H9 (cell line): ENCODE measurements at places on chromosomes 13 and 19. TPM values are rescaled to one million over a fixed set of nuclear protein-coding genes. Genes with fewer than 3 reads are reported as not detected.
A peak's percentile ranks its signal among the peaks of the same experiment; 100 is the strongest.

DNA sequence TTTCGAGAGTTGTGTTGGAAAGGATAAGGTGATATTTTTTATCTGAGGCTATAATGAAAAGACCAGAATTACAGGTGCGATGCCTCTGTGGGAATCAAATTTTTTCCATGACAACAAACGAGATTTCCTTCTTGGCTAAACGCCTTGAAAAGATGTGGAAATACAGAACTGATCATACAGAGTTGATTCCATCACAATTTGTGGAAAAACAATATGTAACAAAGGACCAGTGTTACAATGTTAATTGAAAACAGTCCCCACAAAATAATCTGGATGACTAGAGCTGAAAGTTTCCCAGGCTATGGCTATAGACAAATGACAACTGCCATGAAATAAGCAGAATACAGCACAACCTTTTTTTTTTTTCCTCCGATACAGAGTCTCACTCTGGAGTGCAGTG, 628.9 kb downstream of the DIAPH3 start:
- H3K27ac ChIP-seq: no peak overlapping the region
- no peaks in the 10 kb centered on the region for H3K36me3 ChIP-seq
- no peak for DNase-seq
- peaks cover 2% of the 10 kb centered on the region for H3K4me1 ChIP-seq
- H3K4me3 ChIP-seq: no peak overlapping the region

GRCh38 chr13:36770741-36771140, 48.3 kb upstream of the RFXAP start:
- no peaks in the 10 kb centered on the region for H3K4me1 ChIP-seq
- no peaks in the 10 kb centered on the region for H3K27me3 ChIP-seq
- H3K27ac ChIP-seq: no peak overlapping the region
- no peak overlapping the region for H3K4me3 ChIP-seq
- H3K36me3 ChIP-seq: peaks cover 17% of the 10 kb centered on the region

GRCh38 chr19:43639519-43640423, at the start of gene CADM4:
CADM4 (minus strand) TSS chr19:43639850; CDS start chr19:43639790, 60 bp downstream.
- H3K36me3 ChIP-seq: peaks cover 5% of the 10 kb centered on the region; the same call in 2 of the 3 replicates
- H3K27me3 ChIP-seq: peaks cover 24% of the 10 kb centered on the region; the same call in 1 of the 2 replicates
- H3K4me1 ChIP-seq: peaks cover 2% of the 10 kb centered on the region; the same call in 1 of the 2 replicates
- H3K27ac ChIP-seq: no peak within 1 kb of the TSS

- H3K4me1 ChIP-seq: peaks cover 11% of the 10 kb centered on the region; the same call in 1 of the 2 replicates
- no peaks in the 10 kb centered on the region for H3K27me3 ChIP-seq
- no peak overlapping the region for H3K27ac ChIP-seq
- no peak overlapping the region for H3K4me3 ChIP-seq
- H3K36me3 ChIP-seq: peaks cover 32% of the 10 kb centered on the region
- no peak for DNase-seq
These were observed 26.7 kb upstream of the RNF113B start for GRCh38 chr13:98203646-98204326.

DNA sequence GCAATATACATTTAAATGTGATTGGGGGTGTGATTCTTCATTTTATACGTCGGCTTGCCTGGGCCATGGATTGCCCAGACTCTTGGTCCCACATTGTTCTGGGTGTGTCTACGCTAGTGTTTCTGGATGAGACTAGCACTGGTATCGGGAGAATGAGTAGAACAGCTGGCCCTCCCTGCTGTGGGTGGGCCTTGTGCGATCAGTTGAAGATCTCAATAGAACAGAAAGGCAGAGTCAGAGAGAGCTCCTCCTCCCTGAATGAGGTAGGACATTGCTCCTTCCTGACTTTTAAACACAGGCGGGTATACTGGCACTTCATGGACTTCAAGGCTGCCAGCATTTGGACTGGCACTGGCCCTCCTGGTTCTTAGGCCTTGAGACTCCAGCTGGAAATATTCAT, 603.0 kb downstream of the LIG4 start:
- H3K36me3 ChIP-seq: no peaks in the 10 kb centered on the region
- DNase-seq: no peak
- H3K4me1 ChIP-seq: no peaks in the 10 kb centered on the region
- H3K4me3 ChIP-seq: no peak overlapping the region
- H3K27me3 ChIP-seq: no peaks in the 10 kb centered on the region
- no peak overlapping the region for H3K27ac ChIP-seq

DNA sequence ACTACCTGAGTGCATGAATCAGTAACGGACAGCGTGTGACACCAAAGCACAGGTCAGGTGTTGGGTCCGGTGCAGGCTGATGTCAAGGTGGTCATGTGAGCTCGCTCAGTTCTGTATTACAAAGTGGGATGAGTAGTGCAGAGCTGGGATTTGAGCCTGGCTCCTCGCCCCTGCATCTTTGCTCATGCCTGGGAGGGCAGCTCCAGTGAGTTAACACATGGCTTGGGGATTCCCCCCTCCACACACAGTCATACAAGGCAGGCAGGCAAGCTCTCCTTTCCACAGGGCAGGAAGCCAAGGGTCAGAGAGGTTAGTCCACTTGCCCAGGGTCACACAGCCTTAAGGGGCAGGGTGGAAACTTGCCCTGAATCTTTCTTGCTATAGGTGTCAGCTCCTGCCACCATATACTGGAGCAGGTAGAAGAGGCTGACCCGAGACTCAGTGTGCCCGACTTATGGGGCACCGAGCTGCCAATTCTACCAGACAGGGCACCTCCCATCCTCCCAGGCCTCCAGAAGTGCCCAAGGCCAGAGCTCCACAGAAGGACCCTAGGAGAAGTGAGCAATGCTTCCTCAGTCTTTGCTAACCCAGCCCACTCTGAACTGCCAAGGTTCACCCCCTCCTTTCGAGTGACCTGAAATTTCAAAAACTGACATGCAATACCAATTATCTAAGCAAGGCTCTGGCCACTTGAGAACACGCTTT, 35.4 kb downstream of the ZNF787 start:
- no peak overlapping the region for H3K4me3 ChIP-seq
- no peaks in the 10 kb centered on the region for H3K4me1 ChIP-seq
- H3K27me3 ChIP-seq: no peaks in the 10 kb centered on the region
- H3K27ac ChIP-seq: no peak overlapping the region

GRCh38 chr13:24605923-24606372, 74.3 kb upstream of the ATP12A start:
- H3K27me3 ChIP-seq: no peaks in the 10 kb centered on the region
- no peak overlapping the region for H3K4me3 ChIP-seq
- no peak overlapping the region for H3K27ac ChIP-seq
- H3K36me3 ChIP-seq: no peaks in the 10 kb centered on the region

DNA sequence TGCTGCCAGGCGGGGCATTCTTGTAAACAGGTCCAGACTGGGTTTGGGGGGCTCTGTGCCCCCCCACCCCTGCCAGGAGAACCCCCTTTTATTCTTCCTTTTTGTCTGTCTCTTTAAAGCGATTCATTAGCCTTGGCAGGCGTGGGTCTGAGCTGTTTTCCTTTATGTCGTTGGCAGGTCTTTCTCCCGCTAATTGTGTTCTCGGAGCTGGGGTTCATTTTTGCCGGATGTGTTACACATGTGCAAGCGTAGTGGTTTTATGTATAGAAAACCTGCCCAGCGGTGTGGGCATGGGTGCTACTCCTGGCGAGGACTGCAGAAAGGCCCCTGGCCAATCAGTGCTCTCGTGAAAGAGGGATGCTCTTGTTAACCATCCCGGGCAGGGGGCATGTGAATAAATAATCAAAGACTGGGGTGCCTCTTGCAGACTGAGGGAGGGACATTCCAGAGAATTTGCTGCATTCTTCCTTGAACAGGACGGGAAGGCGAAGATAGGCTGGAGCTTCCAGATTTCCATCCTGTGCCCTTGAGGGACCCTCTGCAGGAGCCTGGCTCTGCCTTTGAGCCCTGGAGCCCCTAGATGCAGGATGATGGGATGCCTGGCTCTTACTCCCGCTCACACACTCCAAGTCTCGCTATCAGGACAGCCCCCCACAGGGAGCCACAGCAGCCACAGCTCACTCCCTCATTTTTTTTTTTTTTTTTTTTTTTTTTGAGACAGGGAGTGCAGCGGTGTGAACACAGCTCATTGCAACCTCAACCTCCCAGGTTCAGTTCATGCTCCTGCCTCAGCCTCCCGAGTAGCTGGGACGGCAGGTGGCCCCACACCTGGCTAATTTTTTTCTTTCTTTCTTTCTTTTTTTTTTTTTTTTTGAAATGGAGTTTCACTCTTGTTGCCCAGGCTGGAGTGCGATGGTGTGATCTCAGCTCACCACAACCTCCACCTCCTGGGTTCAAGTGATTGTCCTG, 14.1 kb downstream of the CARM1 start:
- peak; percentile 29 for DNase-seq
- no peaks in the 10 kb centered on the region for H3K36me3 ChIP-seq
- H3K4me1 ChIP-seq: peaks cover 24% of the 10 kb centered on the region; the same call in 1 of the 2 replicates
- H3K27me3 ChIP-seq: no peaks in the 10 kb centered on the region

DNA sequence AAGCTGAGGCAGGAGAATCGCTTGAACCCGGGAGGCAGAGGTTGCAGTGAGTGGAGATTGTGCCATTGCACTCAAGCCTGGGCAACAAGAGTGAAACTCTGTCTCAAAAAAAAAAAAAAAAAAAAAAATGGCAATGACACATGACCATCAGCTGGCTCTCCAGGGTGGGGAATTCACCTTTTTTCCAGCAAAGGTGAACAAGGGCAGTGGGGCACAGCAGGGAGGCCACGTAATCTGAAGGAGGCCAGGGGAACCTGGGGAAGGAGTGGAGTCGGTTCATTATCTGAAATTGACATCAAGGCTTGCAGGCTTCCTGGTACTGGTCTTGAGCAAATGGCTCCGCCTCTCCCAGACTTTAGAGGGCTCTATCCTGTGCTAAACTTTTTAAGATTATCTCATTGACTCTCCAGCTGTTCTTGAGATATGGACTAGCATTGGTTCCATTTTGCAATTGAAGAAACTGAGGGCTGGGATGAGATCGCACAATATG, 28.1 kb downstream of the KEAP1 start:
- H3K27me3 ChIP-seq: peaks cover 3% of the 10 kb centered on the region; the same call in 1 of the 2 replicates
- no peaks in the 10 kb centered on the region for H3K36me3 ChIP-seq
- H3K4me1 ChIP-seq: no peaks in the 10 kb centered on the region
- no peak overlapping the region for H3K4me3 ChIP-seq
- no peak overlapping the region for H3K27ac ChIP-seq
- no peak for DNase-seq

GRCh38 chr19:17246681-17247425, 1.1 kb upstream of the NR2F6 start:
- no peak for DNase-seq
- H3K27me3 ChIP-seq: no peaks in the 10 kb centered on the region
- no peaks in the 10 kb centered on the region; the same call in 1 of the 3 replicates for H3K36me3 ChIP-seq
- H3K4me3 ChIP-seq: peak overlapping the region; percentile 89

- H3K27ac ChIP-seq: no peak overlapping the region
- H3K27me3 ChIP-seq: no peaks in the 10 kb centered on the region
- H3K4me3 ChIP-seq: no peak overlapping the region; the same call in 1 of the 2 replicates
- peaks cover 15% of the 10 kb centered on the region; the same call in 1 of the 2 replicates for H3K4me1 ChIP-seq
- DNase-seq: no peak
These were observed 34.1 kb downstream of the STK24 start for GRCh38 chr13:98542568-98543377.

- H3K27ac ChIP-seq: no peak overlapping the region
- H3K4me1 ChIP-seq: no peaks in the 10 kb centered on the region
- H3K4me3 ChIP-seq: no peak overlapping the region
- no peaks in the 10 kb centered on the region for H3K27me3 ChIP-seq
- H3K36me3 ChIP-seq: peaks cover 52% of the 10 kb centered on the region
These were observed 7.6 kb downstream of the CALM3 start for GRCh38 chr19:46608581-46609345.

GRCh38 chr13:87207280-87208003, 463.7 kb upstream of the SLITRK5 start:
- no peak for DNase-seq
- no peak overlapping the region for H3K27ac ChIP-seq
- no peaks in the 10 kb centered on the region for H3K36me3 ChIP-seq
- no peaks in the 10 kb centered on the region for H3K4me1 ChIP-seq
- H3K4me3 ChIP-seq: no peak overlapping the region

DNA sequence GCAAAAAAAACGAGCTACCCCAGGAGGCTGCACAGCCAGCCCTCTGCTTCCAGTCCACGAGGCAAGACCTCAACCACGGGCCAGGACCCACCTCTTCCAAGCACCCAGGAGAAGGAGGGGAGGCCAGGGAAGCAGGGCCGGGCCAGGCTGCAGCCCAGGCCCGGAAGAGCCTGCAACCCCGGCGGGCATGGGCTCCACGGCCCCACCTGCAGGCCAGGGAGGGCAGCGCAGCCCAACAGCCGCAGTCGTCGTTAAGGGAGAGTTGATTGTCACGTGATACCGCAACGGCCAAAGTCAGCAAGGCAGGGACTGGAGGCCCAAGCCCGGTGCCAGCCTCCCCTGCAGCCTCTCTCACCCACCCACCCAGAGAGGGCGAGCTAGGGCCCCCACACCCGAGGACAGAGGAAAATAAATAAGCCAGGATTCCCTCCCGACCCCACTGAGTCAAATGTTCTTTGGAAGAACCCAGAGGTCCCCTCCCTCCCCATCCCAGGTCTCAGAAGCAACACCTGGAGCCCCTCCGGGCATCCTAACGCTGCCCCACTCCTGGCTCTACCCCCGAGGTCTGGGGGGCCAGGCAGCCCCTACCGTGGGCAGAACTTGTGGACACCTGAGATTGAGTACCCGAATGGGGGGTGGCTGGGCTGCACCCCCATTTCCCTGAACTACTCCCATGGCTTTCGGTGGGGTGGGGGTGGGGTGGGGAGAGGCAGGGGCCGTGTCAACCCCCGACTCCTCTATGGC, 5.2 kb upstream of the REXO1 start:
- no peaks in the 10 kb centered on the region for H3K36me3 ChIP-seq
- H3K27ac ChIP-seq: no peak overlapping the region
- H3K27me3 ChIP-seq: no peaks in the 10 kb centered on the region
- peaks cover 7% of the 10 kb centered on the region; the same call in 1 of the 2 replicates for H3K4me1 ChIP-seq

- H3K4me3 ChIP-seq: peak overlapping the region; percentile 86
- peak; percentile 33 for DNase-seq
- no peaks in the 10 kb centered on the region for H3K4me1 ChIP-seq
- no peaks in the 10 kb centered on the region; the same call in 1 of the 2 replicates for H3K27me3 ChIP-seq
- no peaks in the 10 kb centered on the region for H3K36me3 ChIP-seq
- no peak overlapping the region for H3K27ac ChIP-seq
These were observed 367 bp downstream of the MFSD12 start for GRCh38 chr19:3556978-3557460.

GRCh38 chr13:66301006-66301405, 929.1 kb downstream of the PCDH9 start:
- H3K4me1 ChIP-seq: no peaks in the 10 kb centered on the region
- H3K4me3 ChIP-seq: no peak overlapping the region
- no peak overlapping the region for H3K27ac ChIP-seq

GRCh38 chr19:21848706-21849105, 12.7 kb upstream of the ZNF43 start:
- H3K27ac ChIP-seq: no peak overlapping the region
- H3K36me3 ChIP-seq: peaks cover 69% of the 10 kb centered on the region
- no peak for DNase-seq
- peaks cover 4% of the 10 kb centered on the region; the same call in 1 of the 2 replicates for H3K4me1 ChIP-seq
- H3K27me3 ChIP-seq: no peaks in the 10 kb centered on the region

GRCh38 chr13:35163674-35164073, 221.6 kb downstream of the NBEA start:
- H3K27me3 ChIP-seq: no peaks in the 10 kb centered on the region
- peaks cover 18% of the 10 kb centered on the region for H3K36me3 ChIP-seq
- no peak overlapping the region for H3K27ac ChIP-seq
- no peak for DNase-seq
- H3K4me3 ChIP-seq: no peak overlapping the region

- H3K27me3 ChIP-seq: no peaks in the 10 kb centered on the region
- no peak overlapping the region for H3K4me3 ChIP-seq
- no peaks in the 10 kb centered on the region for H3K36me3 ChIP-seq
- DNase-seq: no peak
These were observed 134.0 kb downstream of the KCNRG start for GRCh38 chr13:50149214-50149613.

Gene ZNF221
- 6.4 and 8.0 TPM in 2 replicates for total RNA-seq

Gene LILRB4
- total RNA-seq: not detected in 2 replicates

Gene HSPB6
- 0.37 TPM in 2 replicates for total RNA-seq

Gene WDR87
- total RNA-seq: not detected in 2 replicates

Gene ADAMTS10
- 25.6 and 26.5 TPM in 2 replicates for total RNA-seq

Gene DKKL1
- 2.3 and 3.5 TPM in 2 replicates for total RNA-seq

Gene OVOL3
- total RNA-seq: not detected in 2 replicates

Gene OR4F17
- not detected in 2 replicates for total RNA-seq
